Left ventricle myocardium inferior (tissue), 1 donor: ENCODE measurements at places on chromosomes 1 and 21. TPM values are rescaled to one million over a fixed set of nuclear protein-coding genes. Genes with fewer than 3 reads are reported as not detected.
A peak's percentile ranks its signal among the peaks of the same experiment; 100 is the strongest.

The FNDC10 gene
- 3.6 TPM for total RNA-seq

The E2F2 gene
- total RNA-seq = 0.16 TPM

The FCRL2 gene
- total RNA-seq = not detected

The PTGER3 gene
- 2.6 TPM for total RNA-seq

The LRRC3 gene
- total RNA-seq = 1.8 TPM

The SLFNL1 gene
- total RNA-seq = 0.16 TPM

The SLC2A5 gene
- total RNA-seq = 4.2 TPM

The CTSE gene
- total RNA-seq = not detected

- DNase-seq = no peak
Observed at GRCh38 chr1:51285055-51285454, 45.3 kb downstream of the TTC39A start.

DNA sequence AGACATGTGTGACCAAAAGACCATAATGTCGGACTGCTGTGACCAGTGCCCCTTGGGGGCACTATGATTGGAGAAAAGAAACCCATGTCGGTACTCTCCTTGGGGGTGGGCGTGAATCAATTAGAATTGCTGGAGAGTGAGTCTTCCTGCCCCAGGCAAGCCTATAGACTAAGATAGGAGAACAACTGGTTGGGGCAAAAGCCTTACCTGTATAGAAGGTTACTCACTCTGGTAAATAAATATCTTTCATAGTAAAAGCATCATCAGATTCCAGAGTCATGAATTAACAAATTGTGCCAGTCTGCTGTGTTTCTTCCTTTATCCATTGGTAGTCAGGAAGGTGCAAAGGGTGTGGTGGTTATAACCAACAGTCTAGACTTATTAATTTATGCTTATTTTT lies 2.9 kb upstream of the PTGFRN start:
- no peak for DNase-seq

DNA sequence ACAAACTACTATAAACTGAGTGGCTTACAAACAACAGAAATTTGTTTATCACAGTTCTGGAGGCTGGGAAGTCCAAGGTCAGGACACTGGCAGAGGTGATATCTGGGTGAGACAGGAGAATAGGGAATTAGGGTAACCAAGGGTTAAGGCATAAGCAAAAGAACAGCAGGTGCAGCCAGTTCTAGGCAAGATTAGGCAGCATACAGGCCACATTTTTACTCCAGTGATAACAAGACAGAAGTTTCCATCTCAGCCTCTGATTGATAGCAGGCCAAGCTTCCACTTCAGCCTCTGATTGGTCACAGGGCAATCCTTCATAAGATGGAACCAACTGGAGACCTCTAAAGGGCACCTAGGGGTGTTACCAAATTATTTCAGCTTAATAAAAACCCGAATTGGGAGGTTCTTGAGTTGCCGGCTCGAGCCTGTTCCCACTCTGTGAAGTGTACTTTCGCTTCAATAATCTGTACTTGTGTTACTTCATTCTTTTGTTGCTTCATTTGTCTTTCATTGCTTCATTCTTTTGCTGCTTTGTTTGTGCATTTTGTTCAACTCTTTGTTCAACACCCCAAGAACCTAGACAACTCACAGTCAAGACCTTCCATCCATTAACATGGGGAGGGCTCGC lies 185.6 kb downstream of the TOMM20 start:
- no peak for DNase-seq

GRCh38 chr1:61090546-61091202 lies 8.3 kb downstream of the NFIA start:
- no peak for DNase-seq

GRCh38 chr1:215584389-215584788 lies 17.3 kb downstream of the KCTD3 start:
- DNase-seq = no peak

DNA sequence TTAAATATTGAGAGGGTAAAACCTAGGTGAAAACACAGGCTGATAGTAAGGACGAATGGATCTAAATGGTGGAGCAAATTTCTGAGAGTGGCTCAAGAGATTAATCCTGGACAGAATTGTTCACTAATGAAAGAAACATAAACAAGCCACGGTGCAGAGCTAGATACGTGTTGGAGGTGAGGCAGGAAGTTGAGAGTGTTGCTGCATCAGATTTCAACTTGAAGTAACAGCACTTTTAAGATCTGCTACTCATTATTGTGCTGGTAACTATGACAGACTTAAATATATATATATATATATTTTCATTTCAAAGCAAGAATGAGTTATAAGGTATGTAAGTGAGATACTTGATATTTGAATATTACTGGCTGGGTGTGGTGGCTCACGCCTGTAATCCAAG lies 64.9 kb downstream of the PTGS2 start:
- no peak for DNase-seq

- peak; percentile 50 for DNase-seq
Observed at GRCh38 chr1:27099135-27099586, 55.8 kb downstream of the SLC9A1 start.

GRCh38 chr21:40833184-40833583 lies 13.8 kb downstream of the DSCAM start:
- DNase-seq = no peak

GRCh38 chr1:11558871-11559590 lies 80.1 kb downstream of the DISP3 start:
- DNase-seq = no peak

DNA sequence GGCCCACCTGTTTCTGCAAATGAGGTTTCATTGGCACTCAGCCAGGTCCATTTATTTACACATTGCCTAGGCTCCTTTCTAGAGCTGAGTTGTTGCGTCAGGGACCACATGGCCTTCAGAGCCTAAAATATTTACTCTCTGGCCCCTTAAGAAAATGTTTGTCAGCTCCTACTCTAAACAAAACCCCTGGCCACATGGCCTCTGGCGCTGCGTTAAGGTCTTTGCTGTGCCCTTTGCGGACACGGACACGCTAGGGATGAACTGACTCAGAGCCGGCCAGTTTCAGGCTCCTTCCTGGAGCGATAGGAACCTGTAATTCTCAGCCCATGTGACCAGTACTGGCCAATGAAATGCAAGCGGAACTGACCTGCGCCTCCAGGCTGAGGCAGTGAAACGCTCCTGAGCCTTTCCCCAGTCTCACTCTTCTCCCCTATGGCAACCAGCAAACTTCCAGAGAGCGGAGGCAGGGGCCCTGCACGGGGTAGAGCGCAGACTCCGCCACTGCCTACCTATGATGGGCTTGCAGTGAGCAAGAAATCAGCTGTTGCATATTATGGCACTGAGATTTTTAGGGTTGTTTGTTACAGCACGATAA lies 160.3 kb downstream of the ETS2 start:
- no peak for DNase-seq

DNA sequence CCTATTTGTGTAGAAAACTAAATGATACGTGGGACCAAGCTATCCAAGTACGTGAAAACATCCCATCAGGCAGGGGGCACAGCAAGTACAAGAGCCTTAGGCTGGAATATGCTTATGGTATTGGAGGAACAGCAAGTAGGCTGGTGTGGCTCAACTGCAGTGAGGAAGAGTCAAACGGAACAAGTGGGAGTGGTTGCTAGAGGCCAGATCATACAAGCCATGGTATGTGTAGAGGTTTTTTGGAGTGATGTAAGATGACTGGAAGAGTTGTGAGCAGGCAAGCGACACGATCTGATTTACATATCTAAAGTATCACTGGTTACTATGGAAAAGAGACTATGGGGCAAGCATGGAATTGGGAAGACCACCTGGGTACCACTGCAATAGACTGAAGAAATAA lies 27.8 kb downstream of the ELK4 start:
- DNase-seq = no peak

GRCh38 chr1:217388522-217389065 lies 242.3 kb downstream of the GPATCH2 start:
- no peak for DNase-seq

DNA sequence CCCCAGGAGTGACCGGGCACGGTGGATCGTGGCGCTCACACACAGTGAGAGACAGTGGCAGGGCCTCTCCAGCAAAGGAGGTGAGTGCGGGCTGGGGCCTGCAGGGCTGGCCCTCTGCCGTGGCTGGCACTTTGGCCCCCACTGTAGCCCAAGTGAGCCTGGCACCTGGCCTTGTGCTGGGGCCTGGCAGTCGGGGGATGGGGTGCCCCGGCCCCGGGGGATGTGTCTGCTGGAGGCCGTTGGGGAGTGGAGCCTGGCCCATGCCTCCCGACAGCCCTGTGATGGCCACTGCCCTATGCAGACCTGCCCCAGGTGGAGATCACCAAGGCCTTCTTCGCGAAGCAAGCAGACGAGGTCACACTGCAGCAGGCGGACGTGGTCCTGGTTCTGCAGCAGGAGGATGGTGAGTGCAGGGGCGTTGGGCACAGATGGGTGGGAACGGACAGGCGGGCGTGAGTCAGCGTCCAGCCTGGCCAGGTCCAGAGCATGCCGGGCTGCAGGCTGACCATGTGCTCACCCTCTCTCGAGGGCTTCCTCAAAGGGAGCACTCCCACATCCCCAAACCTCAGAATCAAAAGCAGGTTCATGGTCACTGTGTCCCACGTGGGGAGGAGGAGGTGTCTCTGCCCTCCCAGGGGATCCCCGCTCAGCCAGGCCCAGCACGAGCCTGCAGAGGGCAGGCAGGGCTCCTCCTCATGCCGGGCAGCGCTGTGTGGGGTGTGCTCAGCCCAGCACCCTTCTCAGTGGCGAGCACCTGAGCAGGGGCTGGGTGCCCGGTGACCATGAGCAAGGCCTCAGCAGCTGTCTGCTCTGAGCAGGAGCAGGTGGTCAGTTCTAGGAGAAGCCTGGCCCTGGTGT lies 25.3 kb downstream of the ARHGEF16 start:
- no peak for DNase-seq

DNA sequence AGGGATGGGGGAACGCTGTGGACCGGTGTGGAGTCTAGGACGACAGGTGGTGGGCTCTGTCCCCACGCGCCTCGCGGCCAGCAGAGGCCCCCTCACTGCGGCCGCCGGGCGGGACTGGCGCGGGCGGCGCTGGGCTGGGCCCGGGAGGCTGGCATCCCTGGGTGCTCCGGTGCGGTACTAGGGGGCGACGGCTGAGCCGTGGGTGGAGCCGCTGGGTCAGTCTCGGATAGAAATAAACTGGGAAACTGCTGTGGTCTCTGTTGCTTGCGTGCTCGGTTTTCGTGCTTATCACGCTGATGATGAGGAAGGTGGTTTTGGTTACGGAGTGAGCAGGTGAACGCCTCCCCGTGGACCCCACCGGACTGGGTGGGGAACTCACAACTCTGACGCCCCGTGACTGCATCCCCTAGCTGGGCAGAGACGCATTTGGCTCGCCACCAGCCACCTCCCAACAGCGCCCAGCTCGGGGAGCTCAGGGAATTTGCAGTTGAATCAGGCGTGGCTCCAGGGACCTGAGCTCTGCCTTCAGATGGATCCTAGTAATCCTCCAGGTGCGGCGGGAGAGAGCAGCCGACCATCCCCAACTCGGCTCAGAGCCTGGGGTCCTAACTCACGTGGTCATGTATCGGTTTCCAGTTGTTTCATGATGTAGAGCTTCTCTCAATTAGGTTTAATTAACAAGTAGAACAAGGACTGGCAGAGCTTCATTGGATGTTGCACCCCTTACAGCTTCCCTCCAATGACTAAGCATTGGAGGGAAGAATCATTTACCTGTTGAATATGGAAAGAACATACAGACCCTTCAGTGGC lies 32.1 kb downstream of the HSD17B7 start:
- DNase-seq = no peak

- no peak for DNase-seq
Observed at GRCh38 chr1:161182214-161182613, 4.9 kb upstream of the B4GALT3 start.

DNA sequence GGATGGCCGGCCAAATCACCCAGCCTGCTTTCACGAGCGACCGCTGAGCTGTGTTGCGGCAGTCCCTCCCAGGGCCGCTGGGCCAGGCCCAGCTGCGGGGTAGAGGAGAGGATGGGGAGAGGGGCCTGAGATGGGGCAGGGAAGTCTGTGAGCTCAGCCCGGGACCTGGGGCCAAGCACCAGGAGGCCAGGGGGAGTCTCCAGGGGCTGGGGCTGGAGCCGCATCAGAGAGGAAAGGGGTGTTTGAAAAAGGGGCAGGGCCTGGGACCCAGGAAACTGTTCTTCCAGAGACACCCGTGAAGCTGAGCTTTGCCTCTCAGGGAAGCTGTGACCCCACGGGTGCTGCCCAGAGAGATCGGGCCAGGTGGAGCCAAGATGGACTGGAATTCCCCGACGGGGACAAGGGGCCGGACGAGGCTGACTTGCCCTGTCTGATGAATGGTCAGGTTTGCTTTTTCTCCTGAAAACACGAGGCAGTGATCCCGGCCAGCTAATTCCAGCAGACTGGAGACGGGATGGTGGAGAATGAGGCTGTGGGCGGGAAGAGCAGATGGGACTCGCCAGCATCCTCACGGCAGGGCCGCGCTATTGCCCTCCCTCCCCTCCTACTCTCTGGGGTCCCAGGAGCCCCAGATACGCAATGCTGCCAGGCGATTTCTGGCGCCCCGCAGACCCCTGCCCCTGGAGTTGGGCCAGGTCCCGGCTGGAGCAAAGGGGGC lies 40.3 kb upstream of the COL18A1 start:
- no peak for DNase-seq

DNA sequence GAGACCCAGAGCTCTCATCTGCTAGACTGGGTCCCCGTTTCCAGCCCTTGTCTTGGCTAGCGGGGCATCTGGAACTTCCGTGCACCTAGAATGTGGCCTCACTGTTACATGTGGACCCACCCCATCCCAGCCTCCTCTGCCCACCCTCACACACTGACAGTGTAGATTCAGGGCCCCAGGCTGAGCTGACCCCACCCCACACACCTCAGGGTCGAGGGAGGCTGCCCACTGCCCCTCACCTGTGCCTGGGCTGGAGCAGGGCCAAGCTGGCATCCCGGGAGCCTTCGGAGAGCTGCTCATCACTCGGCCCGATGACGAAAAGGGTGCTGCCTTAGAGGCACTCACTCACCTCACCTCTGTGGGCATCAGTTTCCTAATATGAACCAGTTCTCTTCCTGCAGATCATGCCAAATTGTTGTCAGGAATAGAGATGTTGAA lies 11.1 kb downstream of the ACOT11 start:
- peak; percentile 25 for DNase-seq

DNA sequence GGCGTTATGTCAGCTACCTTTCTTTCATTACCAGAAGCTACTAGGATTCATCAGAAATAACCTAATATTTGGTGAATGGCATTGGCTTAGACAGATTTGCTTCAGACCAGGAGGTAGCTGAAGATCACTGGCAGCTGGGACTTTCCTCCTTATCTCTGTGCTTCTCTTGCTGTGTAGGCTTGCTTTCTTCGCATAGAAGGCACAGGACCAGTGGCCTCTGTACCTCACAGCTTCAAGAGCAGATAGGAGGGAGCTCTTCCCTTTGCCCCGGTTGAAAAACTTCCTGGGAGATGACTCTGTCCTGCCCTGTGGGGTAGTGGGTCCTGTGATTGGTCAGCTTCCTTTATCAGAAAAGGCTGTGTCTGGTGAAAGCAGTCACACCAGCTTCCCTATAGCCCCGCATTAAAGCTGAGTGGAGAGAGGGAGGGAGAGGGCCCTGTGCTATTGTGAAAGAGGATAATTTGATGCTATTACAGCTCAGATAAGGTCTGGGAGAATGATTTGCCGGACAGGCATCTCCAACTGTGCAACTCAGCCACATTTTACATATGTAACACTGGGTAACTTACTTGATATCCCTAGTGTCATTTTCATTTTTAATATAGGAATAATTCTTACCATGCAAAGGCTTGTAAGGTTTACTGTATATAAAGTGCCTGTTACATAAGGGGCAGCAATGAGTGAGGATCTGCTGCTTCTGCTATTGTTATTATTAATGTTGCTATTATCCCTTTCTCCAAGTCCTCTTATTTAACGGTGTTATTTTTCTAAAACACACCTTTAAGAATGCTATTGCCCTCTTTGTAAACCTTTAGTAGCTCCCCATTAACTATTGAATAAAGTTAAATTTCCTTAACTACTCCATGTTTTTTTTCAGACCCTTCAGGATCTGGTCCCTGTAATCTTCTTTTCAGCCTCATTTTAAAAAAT lies 31.6 kb downstream of the OSBPL9 start:
- no peak for DNase-seq

- no peak for DNase-seq
Observed at GRCh38 chr1:181175955-181176354, 87.5 kb downstream of the IER5 start.
